Gastroesophageal sphincter (tissue), 4 donors: ENCODE measurements at places on chromosomes 7 and 10. TPM values are rescaled to one million over a fixed set of nuclear protein-coding genes. Genes with fewer than 3 reads are reported as not detected.

CCDC136 gene
- total RNA-seq: 14.5 TPM

EEPD1 gene
- 36.2 TPM for total RNA-seq

LRIT1 gene
- not detected for total RNA-seq

GRID1 gene
- 1.8 TPM for total RNA-seq

LRMDA gene
- 20.1 TPM for total RNA-seq

GRCh38 chr10:119919826-119920225 lies 27.3 kb downstream of the SEC23IP start:
- ATAC-seq: no peak

DNA sequence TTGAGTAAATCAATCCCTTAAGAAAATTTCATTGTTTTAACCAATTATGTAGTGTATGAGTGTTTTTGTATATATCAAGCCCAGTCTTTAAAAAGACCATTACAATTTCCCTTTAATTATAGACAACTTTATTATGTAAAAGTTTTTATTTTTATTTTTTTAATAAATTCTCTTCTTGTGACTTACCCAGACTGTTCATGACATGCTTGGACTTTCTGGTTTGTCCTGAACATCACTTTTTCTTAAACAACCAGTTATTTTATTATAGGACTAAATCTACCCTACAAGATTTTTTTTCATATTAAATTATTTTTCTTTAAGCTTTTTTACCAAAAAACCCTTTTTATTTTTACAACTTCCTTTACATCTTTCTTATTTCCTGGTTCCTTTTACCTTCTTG lies 410.4 kb downstream of the ATRNL1 start:
- no peak for ATAC-seq

DNA sequence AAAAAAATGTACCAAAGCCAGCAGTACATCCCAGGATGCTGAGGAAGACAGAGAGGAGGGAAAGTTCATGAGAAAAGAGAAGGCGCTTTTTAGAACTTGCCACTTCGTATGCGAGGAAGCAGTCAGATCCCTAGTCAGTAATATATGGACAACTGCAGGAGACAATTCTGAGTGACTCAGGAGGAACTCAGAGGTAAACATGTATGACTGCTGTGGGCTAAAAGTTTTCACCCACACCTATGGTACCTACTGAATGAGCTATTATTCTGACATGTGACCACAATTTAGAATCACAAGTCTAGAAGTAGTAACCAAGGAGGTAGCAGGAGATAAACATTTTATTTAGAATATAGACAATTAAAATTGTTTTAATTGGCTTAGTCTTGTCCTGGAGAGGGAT lies 126.5 kb downstream of the ICA1 start:
- no peak for ATAC-seq

GRCh38 chr10:61613665-61614064 lies 49.1 kb upstream of the CABCOCO1 start:
- no peak for ATAC-seq

DNA sequence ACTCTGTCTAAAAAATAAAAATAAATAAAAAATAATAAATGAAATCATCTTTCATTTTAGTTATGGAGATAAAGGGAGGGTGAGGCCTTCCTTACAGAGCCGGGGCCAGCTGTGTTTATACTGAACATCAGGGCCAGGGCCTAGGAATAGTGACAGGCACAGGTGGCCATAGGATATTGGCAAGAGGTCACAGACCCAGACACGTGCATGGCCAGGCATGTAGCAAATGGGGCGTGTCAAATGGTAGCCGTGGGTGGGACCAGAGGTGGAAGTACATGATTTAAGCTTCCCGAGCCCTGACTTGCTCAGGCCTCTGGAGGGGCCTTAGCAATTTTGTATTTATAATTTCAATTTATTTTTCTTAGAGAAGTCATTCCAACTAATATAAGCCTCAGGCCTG lies 353.0 kb downstream of the ANKRD30A start:
- no peak for ATAC-seq

GRCh38 chr7:107847168-107847835 lies 43.7 kb upstream of the DLD start:
- no peak for ATAC-seq

DNA sequence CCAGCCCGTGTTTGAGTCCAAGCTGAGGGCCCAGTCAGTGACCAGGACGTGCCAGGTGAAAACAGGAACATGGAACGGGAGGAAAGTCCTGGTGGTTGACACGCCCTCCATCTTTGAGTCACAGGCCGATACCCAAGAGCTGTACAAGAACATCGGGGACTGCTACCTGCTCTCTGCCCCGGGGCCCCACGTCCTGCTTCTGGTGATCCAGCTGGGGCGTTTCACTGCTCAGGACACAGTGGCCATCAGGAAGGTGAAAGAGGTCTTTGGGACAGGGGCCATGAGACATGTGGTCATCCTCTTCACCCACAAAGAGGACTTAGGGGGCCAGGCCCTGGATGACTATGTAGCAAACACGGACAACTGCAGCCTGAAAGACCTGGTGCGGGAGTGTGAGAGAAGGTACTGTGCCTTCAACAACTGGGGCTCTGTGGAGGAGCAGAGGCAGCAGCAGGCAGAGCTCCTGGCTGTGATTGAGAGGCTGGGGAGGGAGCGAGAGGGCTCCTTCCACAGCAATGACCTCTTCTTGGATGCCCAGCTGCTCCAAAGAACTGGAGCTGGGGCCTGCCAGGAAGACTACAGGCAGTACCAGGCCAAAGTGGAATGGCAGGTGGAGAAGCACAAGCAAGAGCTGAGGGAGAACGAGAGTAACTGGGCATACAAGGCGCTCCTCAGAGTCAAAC lies 5.2 kb downstream of the GIMAP5 start:
- no peak for ATAC-seq

DNA sequence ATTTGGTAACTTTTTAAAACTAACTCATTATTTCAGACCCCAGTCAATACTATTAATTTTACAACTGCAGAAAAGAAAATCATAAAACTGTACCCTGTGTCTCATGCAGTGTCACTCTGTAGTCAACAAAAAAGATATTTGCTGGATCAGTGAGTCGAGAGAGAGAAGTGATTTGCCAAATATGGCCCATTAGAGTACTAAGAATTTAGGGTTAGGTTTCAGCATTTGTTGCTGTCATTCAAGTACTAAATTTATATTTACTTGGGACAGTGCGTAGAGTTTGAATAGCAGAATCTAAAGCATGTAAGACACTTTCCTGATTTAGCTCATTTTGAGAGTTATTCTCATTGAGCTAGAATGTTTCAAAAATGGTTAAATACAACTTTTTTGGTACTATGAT lies 38.9 kb downstream of the CACNA2D1 start:
- no peak for ATAC-seq
